ENCODE measurements at places on chromosomes 3 and 15. TPM values are rescaled to one million over a fixed set of nuclear protein-coding genes. Genes with fewer than 3 reads are reported as not detected.

- no peak for DNase-seq
These were observed 49.5 kb upstream of the PDZRN3 start for GRCh38 chr3:73674280-73674679.

- no peak for DNase-seq
These were observed 126.5 kb upstream of the SLC7A14 start for GRCh38 chr3:170712336-170712735.

GRCh38 chr3:32018757-32019564 is 37.4 kb downstream of the ZNF860 start:
- peak; percentile 80 for DNase-seq

Gene AGBL1
- total RNA-seq, result not detected

Gene TERC
- total RNA-seq, result 10.4 TPM

Gene ISG20
- 125 TPM for total RNA-seq

Gene TMEM45A
- 21.1 TPM for total RNA-seq
